ENCODE measurements at places on chromosomes 11 and 22.

GRCh38 chr11:92980312-92980711 is 10.9 kb downstream of the MTNR1B start:
- DNase-seq, result no peak

DNA sequence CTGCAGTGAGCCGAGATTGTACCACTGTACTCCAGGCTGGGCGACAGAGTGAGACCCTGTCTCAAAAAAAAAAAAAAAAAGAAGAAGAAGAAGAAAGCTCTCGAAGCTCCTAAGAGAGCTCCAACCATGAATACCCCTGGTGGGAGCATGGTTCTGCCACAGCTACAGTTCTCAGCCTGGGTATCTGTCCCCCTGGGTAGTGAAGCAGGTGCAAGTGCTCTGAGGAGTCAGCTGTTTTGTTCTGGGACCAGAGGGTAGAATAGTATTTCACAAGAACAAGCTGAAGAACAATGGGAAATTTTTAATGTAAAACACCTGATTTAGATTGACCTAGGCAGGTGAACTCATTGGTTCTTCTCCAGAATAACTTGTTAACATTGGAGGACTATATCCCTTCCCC is 4.3 kb upstream of the HYOU1 start:
- DNase-seq, result no peak

DNA sequence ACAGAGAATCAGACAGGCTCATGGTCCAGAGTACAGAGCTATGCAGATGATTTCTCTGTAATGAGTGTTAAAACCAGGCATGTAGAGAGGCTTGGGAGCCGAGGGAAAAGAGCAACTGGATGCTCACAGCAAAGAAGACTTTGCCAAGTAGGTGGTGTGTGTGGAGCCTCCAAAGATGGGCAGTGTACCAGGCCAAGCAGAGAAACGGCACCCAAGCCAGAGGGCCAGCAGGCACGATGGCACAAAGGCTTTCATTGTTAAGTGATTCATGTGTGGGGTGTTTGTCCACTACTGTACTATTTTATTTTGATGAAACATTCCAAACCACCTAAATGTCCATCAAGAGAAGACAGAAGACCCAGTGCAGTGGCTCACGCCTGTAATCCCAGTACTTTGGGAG is 11.1 kb downstream of the RANGAP1 start:
- DNase-seq, result no peak

DNA sequence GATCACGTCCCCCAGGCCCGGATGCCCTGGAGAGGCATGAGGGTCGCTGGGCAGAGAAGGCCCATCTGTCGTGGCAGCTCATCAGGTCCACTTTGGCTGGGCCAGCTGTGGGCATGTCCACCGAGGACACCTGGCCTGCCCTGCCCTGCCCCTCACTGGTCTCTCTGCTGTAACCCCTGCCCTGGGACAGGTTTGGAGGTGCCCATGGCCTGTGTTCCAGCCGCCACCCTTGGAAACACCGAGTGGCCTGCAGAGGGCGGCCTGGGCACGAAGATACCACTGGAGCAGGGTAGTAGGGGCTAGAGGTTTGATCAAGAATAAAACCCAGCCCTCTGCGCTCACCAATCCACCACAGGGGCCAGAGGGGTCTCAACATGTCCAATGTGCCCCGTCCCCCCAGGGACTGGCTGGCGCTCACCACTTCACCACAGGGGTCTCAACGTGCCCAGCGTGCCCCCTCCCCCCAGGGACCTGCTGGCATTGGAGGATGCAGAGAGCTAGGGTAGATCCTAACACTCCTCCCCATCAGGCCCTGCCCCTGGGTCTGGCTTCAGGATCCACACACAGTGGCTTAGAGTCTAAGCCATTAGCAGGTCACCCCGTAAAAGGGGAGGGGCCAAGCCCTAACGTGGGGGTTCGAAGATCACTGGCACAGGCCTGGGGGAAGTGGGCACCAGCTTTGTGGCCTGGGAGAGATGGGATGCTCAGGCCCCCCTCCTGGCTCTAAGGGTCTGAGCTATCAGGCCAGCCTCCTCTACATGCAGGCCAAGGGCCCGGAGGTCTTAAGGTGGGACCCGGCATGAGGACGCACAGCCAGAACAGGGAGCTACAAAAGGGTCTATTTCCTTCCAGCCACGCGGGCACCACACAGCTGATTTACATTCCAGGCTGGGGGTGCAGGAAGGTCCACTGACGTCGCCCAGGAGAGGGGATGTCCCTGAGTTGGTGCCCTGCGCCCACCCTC is 1.3 kb upstream of the HDAC10 start:
- no peak for DNase-seq

DNA sequence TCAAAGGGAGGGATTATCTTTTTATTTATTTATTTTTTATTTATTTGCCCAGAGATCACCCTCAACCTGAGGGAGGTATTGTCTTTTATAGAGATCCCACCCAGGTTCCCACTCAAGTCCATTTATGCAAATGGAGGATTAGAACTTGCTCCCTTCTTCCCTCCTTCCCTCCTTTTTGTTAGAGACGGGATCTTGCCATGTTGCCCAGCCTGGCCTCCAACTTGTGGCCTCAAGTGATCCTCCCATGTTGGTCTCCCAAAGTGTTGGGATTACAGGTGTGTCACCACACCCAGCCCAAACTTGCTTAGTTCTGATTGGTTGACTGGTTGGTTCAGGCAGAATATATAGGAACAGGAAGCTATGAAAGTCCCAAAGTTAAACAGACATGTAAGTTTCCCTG is 51.9 kb downstream of the HIPK3 start:
- DNase-seq, result no peak

DNA sequence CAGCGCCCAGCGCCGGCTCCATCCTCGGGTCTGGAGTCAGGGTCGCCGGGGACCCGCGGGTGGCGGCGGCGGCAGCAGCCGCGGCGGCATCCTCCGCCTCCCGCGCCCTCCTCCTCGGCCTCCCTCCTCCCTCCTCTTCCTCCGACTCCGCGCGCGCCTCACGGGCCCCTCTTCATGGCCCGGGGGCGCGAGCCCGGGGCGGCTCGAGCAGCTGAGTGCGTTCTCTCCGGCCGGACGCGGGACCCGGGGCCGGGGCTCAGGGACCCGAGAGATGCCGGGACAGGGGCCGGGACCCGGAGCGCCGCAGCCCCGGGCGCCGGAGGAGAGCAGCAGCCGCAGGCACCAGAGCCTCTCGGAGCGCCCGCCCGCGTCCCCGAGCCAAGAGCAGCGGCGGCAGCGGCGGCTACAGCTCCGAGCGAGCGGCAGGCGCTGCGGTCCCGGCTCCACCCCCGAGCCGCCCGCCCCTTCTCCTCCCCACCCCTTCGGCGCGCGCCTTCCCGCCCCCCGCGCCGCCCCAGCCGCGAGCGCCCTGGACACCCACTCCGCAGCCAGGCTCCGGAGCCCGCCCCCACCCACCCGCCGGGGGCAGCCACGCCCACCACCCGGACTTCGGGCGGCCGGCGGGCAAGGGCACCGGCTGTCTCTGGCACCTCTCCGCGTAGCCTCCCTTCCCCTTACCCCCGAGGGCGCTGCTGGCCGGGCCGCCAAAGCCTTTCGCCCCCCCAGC is at the start of gene CHST1:
Gene CHST1 (minus strand): TSS at position 417 of the 727 bp plus-strand sequence. CDS start 14,699 bp downstream, outside the sequence.
- peak; percentile 48 for DNase-seq

GRCh38 chr11:124625504-124626168 is 3.0 kb downstream of the TBRG1 start:
- no peak for DNase-seq

- no peak for DNase-seq
Observed at GRCh38 chr11:36233204-36233603, 56.0 kb downstream of the COMMD9 start.

DNA sequence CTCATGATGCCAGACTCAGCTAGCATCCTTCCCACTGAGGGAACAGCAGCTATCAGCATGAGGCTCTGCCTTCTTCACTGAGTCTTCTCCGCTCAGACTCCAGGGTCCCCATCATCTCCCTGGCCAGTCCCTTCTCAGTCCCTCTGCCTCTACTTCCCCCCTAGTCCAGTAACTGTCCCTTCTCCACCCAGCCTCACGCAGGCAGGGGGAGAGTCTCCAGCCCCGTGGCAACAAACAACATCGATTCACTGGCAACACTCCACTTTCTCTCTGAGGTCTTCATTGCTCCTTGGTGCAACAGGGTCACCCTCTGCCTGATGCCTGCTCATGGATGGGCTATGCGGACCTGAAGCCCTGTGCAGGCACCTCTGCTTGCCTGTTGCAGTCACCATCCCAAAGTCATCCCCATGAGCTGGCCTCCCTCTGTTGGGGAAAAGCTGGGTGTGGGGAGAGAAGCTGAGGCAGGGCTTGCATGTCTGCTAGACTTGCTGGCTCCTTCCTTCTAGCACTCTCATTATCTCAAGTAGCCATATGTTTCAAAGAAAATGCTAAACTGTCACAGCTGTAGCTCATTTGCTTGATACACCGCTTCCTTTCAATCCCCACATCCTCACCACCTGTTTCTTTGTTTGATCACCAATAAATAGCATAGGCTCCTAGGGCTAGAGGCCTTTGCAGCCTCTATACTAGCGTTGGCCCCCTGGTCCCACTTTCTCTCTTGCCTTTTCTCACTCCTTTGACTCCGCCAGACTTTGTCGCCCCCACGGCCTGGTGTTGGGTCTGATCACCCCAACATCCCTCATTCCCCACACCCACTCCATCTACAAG is 4.3 kb upstream of the BCR start:
- DNase-seq, result no peak

- DNase-seq, result no peak
Observed at GRCh38 chr11:7480113-7480512, 5.2 kb upstream of the OLFML1 start.

DNA sequence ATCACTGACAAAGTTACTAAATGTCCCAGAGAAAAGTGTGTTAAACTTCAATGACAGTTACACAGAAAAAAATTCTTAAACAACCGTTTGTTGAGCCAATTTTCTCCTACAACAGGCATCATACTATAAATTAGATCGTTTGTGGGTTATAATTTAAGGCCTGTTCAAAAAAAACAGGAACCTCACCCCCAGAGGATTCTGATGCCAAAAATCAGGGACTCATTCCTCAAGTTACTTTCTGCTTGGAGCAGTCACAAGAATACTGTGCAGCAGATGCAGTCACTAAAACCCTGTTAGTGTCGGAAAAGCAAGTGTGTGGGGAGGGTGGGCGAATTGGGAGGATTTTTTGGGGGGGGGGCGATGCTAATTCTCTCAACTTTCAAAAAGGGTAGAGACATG is 657 bp downstream of the CWC15 start:
- DNase-seq, result no peak

Measured in HTR-8/SVneo (cell line).